ENCODE measurements at places on chromosomes 3 and 15.

- no peak for DNase-seq
These were observed 85.5 kb downstream of the FLNB start for GRCh38 chr3:58093574-58094195.

- DNase-seq: no peak
These were observed 298.1 kb upstream of the NECTIN3 start for GRCh38 chr3:110773413-110773954.

GRCh38 chr3:72234391-72234790 lies 449.4 kb upstream of the PROK2 start:
- DNase-seq: no peak

- no peak for DNase-seq
These were observed 49.0 kb downstream of the B3GNT5 start for GRCh38 chr3:183301937-183302580.

GRCh38 chr3:182920515-182921084 lies 59.7 kb downstream of the DCUN1D1 start:
- no peak for DNase-seq

GRCh38 chr3:108183971-108184370 lies 38.3 kb downstream of the IFT57 start:
- no peak for DNase-seq

DNA sequence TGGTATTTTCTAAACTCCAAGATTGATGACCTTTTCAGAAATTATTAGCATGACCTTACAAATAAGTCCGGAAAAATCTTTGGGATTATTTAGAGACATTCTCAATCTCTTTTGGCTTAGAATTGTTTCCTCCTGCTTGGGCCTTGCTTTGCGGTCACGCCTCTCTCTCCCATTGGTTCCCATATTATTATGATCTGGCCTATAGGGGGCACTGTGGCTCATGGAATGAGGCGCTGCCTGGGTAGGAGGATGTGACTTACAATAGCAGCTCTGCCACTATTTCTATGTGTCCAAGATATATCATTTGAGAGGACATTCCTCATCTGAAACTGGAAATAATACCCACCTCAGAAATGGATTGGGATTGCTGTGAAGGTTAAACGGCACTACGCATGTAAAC lies 464.9 kb downstream of the MFSD1 start:
- DNase-seq: no peak

DNA sequence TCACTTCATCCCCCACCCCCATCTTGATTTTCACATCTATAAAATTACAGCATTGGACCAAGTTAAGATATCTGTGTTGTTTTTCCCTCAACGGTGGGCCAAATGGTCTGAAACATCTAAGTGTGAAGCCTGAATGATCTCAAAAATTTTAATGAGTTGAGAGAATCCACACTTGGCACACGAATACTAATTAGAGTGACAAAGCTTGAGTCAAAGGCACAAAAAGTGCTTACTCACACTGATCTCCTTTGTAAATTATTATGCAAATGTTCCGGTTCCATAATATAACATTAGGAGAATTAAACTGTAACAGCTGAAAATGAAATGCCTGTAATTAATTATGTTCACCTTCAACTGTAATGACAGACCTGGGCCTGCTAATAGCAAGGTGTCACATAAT lies 33.6 kb downstream of the GPR176 start:
- no peak for DNase-seq

- no peak for DNase-seq
These were observed 25.6 kb upstream of the GOLGA6L2 start for GRCh38 chr15:23472678-23473077.

DNA sequence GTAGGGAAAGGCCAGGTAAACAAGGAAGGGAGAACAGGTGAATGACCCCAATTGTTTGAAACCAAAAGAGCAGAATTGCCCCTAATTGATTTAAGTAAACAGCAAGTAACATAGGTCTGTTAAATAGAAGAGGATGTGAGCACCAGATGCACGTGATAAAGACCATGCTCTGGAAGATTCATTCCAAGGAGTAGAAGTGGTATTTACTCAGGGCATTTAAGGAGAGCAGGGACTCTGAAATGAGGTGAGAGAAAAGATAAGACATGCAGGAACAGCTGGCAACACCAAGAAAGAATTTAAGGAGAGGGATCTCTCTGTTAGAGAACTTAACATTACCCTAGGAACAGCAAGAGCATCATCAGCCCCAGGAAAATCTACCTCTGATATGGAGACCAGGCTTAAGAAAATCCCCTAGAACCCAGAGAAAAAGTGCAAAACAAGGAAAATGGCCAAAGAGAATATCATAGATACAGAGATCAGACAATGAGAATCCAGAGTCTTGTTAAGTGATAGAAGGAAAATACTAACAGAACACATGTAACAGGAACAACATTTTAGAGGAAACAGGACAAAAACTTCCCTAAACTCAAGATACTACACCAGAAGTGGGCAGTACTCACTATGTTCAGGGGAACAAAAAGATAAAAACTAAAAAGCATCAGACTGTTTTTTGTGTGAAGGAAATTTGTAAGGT lies 6.4 kb downstream of the NUDT16 start:
- no peak for DNase-seq

- DNase-seq: no peak
These were observed 7.0 kb downstream of the SLC25A38 start for GRCh38 chr3:39390181-39390580.

GRCh38 chr3:66312039-66312438 lies 91.2 kb downstream of the SLC25A26 start:
- peak; percentile 73 for DNase-seq

DNA sequence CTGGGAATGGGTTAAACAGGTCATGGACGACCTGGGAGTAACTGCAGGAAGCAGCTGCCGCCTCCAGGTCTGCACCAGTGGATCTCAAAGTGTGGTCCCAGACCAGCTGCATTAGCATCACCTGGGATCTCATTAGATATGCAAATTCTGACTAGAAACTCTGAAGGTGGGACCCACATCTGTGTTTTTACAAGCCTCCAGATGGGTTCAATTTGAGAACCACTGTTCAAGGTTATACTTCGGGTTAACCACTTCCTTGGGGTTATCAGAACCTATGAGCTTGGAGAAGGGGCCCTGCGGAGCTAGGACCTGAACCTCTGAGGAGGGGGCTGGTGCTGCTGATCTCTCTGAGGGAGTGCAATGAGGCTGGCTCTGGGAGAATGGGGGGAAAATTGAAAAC lies 324.8 kb upstream of the CTDSPL start:
- no peak for DNase-seq

GRCh38 chr3:170697131-170697530 lies 111.3 kb upstream of the SLC7A14 start:
- no peak for DNase-seq

GRCh38 chr3:181839039-181839915 lies 127.6 kb downstream of the SOX2 start:
- no peak for DNase-seq

DNA sequence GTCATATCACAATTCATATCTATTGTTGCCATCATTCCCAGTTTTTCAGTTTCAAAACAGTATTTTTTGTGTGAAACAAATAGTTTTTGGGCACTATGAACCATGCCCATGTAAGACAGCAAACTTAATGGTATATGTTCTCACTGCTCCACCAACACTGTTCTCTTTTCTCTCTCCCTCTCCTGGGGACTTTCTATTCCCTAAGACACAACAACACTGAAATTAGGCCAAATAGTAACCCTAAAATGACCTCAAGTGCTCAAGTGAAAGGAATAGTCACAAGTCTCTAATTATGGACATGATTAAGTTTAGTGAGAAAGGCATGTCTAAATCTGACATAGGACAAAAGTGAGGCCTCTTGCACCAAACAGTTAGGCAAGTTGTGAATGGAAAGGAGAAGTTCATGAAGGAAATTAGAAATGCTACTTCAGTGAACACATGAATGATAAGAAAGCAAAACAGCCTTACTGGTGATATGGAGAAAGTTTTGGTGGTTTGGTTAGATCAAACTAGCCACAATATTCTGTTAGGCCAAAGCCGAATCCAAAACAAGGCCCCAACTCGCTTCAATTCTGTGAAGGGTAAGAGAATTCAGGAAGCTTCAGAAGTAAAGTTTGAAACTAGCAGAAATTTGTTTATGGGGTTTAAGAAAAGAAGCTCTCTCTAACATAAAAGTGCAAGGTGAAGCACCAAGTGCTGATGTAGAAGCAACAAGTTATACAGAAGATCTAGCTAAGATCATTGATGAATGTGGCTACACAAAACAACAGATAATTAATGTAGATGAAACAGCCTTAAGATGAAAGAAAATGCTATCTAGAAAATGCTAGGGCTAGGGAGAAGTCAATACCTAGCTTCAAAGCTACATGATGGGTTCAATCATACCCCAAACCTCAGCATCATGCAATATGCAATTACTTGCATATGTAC lies 104.2 kb downstream of the CBLB start:
- DNase-seq: no peak

- no peak for DNase-seq
These were observed 741.1 kb downstream of the VGLL3 start for GRCh38 chr3:86249833-86250232.

DNA sequence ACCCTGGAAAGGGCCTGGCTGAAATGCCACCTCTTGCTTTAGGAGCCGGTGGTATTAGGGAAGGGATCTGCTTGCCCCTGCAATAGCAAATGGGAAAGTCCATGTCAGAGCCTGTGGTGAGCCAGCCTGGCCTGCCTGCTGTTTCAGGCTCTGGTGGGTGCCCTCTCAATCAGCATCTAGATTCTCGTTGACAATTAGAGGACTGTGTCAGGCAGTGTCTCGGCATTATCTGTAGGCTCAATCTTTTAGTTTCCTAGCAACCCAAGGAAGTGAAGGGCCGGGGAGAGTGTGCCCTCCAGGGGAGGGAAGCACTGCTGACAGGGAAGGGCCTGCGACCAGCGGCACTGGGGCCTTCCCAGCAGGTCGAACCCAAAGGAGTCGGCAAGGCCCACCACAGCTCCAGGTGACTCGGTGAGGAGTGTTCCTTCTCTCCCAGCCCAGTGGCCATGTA lies 42.1 kb downstream of the TLE3 start:
- DNase-seq: no peak

DNA sequence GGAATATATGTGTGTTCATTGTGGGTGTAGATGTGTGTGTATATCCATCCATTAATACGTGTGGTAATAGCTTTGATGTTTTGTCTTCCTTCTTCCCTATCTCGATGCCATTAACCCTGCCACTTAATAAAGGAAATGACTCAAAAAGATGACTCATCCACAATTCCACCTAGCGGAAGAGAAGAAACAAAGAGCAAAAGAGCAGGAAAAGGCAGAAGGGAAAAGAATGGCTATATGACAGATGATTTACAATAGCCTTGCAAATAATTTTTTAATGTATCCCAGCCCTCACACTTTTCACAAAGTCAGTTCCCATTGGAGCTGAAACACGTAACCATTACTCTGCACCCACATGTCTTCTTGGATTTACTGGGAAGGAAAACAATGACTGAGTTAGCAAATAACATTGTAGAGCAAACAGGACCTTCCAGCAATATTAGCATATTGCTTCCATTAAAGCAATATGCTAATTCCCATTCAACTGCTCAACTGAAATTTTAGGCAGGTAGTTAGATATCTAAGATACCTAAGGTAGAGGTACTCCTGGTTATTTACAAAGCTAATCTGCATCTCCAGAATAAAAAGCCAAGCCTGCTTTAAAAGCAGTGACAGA lies 197.2 kb downstream of the KCNAB1 start:
- DNase-seq: no peak
